ENCODE measurements at places on chromosomes 1 and 21. TPM values are rescaled to one million over a fixed set of nuclear protein-coding genes. Genes with fewer than 3 reads are reported as not detected.
A peak's percentile ranks its signal among the peaks of the same experiment; 100 is the strongest.

Gene TRIM58
- 0.54 TPM for total RNA-seq

DNA sequence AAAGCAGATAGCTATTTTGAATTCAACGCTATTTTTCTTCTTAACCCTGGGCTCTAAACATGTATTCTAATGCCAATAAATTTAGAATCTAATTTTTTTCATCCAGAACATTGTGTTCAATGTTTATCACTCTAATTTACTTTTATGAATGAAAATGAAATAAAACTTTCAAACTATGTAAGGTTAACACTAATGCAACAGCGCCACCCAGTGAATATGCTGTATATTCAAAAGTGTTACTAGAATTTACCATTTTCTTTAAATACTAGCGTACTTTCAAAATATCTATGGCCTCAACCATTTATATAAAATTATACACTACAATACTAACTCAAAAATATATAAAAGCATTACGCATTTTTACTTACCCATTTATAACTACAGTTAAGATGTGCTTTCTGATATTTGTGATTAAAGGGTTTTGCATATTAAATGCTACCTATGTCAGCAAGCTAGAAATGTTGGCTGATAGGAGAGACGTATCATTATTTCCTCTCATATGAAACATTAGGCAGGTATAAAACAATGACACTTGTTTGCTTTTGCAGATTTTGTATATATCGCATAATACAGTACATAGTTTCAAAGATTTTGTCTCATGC is 5.9 kb upstream of the NUF2 start:
- DNase-seq, result peak; percentile 68

DNA sequence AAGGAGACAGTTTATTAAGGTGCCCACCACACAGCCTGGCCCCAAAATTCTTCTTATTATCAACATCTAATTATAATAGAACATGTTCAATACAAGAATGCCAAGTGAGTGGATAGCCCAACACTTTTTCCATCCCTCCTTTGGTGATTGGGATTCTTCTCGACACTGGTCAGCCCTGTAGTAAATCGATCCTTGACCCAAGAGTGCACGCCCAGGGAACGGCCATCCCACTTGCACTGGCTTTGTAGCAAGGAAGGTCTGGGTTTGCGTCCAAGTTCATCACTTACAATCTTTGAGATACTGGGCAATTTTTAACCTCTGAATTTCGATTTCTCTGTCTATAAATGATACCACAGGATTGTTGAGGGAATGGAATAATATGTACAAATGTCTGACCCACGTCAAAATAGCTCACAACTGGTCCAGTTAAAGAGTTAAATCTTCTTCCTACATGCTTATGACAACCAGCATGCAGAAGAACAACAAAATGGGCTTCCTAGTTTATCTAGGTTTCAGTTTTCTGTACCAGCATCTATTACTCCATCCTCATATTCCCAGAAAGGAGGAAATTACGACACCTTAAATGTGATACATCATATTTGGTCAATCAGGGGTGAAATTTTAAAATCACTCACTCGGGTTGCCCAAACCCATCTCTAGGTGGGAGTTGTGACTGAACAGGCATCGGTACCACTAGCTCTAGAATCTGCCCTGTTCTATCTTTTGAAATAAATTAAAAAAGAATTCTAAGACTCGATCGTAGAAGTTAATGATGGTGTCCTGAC is 161.8 kb downstream of the CLIC6 start:
- DNase-seq, result no peak

DNA sequence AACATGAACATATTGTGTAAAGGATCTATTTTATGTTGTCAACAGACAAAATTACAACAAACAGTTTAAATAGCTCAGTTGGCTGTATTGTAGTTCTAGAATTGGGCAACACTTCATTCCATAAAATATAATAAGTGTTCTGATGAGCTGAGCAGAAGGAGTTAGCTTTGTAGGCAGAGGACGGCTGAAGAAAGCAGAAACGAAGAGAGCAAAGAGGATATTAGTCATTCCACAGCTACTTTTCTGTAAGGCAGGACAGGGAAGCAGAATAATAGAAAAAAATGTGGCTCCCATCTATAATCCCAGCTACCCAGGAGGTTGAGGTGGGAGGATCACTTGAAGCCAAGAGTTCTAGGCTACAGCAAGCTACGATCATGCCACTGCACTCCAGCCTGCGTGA is 20.2 kb upstream of the IVNS1ABP start:
- peak; percentile 39 for DNase-seq

DNA sequence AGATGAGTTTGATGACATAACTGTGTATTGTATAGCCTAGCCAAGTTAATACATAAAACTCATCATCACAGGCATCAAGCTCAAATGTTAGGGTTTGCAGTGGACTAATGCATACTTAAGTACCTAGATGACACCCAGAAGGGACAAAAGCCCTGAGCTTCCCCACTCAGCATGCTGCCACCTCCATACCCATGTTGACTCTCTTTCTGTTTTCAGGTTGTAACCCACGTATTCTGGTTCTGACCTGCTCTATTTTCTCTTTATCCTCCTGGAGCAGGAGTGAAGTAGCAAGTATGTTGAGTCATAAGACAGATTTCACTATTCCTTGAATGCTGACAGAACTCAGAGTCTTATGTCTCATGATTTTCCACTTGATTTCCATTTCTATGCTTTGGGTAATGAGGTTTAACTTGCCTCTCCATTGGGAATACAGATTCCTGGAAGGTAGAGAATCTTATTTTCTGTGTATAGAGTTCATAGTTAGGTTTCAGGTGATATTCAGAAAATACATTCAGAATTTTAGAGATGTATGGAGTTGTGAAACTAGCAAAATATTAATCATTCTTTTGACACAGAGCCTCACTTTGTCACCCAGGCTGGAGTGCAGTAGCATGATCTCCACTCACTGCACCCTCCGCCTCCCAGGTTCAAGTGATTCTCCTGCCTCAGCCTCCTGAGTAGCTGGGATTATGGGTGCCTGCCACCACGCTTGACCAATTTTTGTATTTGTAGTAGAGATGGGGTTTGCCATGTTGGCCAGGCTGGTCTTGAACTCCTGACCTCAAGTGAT is 122.5 kb upstream of the KCNJ15 start:
- no peak for DNase-seq

DNA sequence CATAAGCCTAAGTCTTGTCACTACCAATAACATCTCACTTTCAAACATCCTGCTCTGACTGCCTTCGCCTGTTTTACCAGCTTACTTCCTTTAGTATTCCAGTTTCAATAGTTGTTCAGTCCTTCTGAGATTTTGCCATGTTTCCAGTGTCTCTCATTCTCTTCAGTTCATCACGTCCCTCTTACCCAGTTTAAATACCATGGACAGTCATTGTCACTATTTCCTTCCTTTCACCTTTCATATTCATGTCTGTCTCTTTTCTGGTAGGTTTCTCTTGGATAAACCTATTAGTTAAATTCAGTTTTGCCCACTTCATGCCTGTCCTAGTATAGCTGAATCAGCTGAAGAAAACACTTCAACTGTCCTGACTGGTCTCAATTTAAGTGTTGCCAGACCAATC is 5.9 kb downstream of the ATF6 start:
- no peak for DNase-seq

DNA sequence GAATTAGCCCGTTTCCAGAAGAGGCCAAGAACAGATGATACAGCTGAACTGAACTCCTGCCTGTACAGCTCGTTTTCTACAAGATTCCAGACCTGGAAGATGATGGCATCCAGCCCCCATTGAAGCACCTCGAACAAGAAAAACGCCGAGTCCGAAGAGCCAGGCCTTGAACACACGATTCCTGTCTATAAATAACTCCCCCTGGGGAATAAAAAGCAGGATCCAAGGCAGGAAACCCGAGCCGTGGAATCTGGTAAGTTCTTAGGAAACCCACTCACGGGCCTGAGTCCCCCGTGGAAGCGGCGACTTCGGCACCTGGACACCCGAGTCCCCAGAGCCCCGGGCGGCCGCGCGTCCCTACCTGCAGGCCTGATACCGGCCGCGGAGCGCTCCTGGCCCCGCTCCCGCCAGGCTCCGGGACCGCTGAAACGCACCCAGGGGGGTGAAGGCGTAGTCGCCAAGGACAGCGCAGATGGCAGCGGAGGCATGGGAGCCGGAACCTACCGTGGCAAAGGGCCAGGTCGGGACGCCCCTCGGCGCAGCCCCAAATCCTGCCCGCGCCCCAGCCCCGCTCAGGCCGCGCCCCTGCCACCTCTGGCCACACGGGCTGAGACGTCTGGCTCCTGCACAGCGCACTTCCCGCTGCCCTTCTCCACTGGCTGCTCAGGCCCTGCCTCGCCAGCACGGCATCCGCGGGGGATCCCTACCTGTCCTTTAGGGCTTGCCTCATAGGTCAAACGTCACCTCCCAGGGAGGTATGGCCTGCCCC is 14.0 kb upstream of the HLCS start:
- no peak for DNase-seq

DNA sequence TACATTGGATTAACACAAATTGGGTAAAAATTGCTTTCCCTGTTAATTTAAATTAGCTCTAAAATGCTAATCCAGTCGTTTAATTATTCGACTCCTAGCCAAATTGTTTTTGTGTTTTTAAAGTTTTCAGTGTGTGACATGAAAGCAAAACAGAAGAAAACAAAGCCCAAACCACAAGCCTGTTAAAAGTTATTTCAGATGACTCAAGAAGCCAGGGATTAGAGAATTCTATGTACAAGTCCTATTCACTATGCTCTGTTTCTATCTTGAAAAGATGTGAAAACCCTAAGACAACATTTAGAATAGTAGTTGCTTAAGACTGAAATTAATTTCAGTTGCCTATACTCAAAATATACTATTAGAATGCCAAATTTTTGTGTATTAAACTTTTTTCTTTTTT is 294.8 kb upstream of the ADAMTS5 start:
- DNase-seq, result no peak

- DNase-seq, result peak; percentile 60
Observed at GRCh38 chr1:9151328-9151860, 22.5 kb upstream of the GPR157 start.

Measured in IMR-90 (cell line).